ENCODE measurements at places on chromosomes 13 and 19. TPM values are rescaled to one million over a fixed set of nuclear protein-coding genes. Genes with fewer than 3 reads are reported as not detected.
A peak's percentile ranks its signal among the peaks of the same experiment; 100 is the strongest.

DNA sequence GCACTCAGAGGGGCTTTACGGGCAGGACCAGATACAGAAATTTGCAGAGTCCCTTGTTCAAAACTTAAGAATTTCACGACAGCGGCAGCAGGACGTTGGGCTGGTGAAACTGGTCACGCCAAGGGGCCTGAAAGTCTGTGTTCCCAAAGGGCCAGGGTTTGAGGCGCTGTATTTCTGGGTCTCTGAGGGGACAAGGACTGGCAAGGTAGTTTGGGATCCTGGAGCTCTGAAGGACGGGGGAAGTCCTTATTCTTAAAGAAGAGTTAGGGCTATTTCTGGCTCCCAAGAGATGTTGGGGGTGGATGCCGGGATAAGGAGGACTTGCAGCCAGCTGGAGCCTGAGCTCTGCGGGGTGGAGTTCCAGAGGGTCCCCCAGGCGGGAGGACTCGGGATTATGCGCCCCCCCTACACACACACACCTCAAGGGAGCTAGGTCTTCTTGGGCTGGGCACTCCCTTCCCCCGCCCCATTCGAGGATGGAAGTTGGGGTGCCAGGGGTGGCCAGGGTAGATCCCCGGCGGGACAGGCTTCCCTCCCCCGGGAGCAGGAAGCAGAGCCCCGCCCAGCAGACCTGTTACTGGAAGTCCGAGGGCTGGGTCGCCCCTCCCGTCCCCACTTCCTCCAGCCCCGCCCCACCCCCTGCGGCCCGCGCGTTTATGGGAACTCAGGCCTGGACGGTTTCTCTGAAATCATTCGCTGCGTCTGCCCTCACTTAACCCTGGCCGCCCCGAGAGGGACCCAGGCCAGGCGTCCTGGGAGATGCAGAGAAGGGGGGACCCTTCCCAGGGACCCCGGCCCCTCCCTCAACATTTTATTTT is 5.6 kb downstream of the BCL3 start:
- DNase-seq, result no peak

DNA sequence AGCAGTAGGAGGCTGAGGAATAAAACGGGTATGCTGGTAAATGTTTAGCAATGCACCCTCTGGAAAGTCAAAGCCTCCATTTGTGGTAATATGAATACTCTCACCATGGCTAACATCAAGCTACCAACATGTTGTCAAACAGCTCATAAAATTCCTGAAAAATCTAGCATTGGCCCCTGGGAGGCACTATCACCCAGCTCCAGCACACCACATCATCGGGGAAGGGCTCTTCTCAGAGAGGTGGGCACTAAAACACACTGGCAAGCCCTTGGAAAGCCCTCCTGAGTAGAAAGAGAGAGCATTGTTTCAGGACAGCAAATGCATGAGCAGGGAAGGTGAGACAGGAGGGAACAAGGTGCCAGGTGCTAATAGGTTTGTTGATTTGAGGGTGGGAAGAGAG is 53.9 kb upstream of the FLT1 start:
- no peak for DNase-seq

- DNase-seq, result no peak
Observed at GRCh38 chr13:44918326-44919103, 70.8 kb downstream of the NUFIP1 start.

DNA sequence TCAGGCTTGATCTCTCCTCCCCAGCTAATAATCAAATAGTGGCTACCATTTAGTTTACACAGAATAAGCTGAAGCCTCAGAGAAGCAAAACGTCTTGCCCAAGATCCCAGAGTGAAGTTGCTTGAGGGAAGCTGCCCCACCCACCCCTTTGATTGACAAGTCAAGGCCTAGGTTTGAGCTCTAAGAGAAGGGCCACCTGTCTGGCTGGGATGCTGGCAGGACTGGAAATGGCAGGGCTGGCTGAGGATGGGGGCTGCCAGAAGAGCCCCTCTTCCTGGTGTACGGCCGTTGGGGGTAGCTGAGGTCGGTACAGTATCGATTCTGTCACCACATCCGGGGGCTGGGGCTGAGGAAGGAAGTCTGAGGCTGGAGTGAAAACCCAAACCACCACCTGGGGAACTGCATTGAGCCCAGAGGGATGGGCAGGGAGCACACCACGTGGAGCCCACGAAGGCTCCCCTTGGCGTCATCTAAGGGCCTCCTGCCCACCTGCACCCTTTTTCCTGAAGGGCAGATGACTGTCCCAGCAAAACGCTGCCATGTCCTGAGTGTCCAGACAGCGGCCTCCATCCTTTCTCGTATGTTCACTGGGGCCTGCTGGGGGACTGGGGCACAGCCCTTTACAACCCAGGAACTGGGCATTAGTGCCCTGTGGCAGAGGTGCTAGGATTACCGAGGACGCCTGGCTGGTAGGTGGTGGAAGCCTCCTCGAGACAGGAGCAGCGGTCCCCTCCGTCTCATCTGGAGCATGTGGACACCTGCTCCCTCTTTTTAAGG is 1.4 kb upstream of the PRKD2 start:
- no peak for DNase-seq

- peak; percentile 76 for DNase-seq
Observed at GRCh38 chr19:50922317-50922853, 11.2 kb upstream of the KLK4 start.

SLITRK1 gene
- 10.1 TPM for total RNA-seq

DNA sequence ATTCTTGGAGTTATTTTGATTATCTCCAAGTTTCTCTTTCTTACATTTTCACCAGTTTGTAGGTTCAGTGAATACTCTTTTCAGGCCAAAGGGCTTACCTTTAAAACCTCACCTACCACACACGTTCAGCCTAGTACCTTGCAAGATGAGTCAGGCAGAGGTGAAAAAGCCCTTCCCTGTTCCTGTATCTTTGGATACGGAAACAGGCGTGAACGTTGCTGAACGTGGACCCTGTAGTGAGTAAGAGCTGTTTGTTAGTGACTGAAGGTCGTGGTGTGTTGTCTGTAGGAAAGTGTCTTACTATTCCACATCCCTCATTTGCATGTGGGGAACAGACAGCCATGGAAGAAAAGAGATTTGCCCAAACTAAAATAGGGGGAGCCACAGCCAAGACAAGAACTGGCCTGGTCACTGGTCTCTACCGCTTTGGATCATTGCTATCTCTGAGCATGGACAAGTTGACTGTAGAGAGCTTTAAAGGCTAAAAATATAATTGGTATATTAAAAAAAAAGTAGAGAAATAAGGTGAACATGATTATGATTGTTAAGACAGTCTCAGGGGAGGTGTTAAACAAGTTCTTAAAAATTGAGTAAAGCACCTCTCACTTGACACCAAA is 3.5 kb downstream of the CEBPG start:
- no peak for DNase-seq

GRCh38 chr19:45798995-45799517 is 6.4 kb upstream of the DMWD start:
- DNase-seq, result no peak

GRCh38 chr19:57632987-57633831 is at the start of gene ZNF211:
ZNF211 (plus strand) TSS chr19:57633168; CDS start chr19:57633347, 179 bp downstream.
- peak; percentile 90 for DNase-seq

Data from spinal cord (tissue), 10 donors.